ENCODE measurements at places on chromosomes 3 and 15.

- peak; percentile 62 for DNase-seq
Observed at GRCh38 chr3:54427941-54428871, 305.9 kb downstream of the CACNA2D3 start.

DNA sequence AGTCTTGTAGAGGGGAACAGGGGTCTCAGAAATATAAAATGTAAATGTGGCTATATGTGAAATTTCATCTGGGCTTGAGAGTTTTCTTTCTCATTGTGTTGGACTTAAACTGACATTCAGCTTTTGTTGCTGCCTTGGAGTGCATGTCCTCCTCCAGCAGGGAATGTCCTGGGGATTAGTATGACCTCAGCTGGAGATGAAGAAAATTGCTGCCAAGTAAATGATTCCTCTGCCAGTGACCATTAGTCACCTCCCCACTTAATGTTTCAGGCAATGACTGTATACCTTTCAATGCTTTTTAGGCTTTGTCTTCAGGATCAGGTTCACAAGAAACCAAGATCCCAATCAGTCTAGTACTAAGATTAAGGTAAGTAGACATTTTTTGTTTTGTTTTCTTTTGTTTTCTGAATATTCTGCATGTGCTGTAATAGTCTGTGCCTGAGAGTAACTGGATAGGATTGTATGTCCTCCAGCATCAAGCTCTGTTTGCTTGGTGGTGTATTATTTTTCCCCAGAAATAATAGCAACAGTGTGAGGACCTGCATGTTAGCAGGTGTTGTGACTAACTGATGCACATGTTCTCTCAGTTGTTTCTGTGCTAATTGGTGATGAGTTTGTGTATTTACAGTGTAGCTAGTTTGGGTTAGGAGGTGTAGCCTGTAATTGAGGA lies 18.1 kb upstream of the SLC22A13 start:
- peak; percentile 35 for DNase-seq

DNA sequence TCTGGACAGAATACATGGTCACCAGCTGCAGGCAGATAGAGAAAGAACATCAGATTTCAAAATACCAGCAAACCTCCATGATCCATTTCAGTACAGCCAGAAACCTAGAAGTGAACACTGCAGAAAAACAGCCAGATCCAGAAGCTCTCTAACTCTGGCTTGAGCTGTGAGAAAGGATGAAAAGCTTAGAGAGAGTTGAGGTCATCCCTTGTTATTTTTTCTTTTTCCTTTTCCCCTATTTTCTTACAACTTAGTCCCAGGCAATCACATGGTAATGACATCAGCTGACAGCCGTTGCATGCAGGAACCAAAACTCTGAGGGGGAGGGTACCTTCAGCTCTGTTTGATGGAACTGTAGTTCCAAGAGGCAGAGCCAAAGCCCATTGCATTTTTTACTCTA lies 113.2 kb downstream of the TCF12 start:
- no peak for DNase-seq

GRCh38 chr15:52804526-52805081 lies 14.5 kb upstream of the ONECUT1 start:
- no peak for DNase-seq

DNA sequence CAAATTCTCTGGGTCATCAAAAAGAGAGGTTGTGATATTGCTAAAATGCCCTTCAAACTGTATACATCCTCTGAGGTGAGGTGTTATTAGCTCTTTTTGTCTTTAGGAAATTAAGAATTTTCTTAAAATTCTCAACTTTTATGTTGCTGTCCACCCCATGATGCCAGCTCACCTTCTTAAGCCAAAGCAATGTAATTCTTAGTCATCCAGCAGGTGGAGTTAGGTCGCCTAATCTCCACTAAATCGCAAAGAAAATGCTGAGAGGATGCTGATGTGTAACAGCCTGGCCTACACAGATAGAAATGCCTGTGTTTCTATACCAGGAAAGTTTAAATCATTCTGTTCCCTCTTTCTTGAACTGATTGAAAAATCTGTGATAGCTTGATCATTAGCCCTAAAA lies 770.2 kb upstream of the ALCAM start:
- peak; percentile 53 for DNase-seq

DNA sequence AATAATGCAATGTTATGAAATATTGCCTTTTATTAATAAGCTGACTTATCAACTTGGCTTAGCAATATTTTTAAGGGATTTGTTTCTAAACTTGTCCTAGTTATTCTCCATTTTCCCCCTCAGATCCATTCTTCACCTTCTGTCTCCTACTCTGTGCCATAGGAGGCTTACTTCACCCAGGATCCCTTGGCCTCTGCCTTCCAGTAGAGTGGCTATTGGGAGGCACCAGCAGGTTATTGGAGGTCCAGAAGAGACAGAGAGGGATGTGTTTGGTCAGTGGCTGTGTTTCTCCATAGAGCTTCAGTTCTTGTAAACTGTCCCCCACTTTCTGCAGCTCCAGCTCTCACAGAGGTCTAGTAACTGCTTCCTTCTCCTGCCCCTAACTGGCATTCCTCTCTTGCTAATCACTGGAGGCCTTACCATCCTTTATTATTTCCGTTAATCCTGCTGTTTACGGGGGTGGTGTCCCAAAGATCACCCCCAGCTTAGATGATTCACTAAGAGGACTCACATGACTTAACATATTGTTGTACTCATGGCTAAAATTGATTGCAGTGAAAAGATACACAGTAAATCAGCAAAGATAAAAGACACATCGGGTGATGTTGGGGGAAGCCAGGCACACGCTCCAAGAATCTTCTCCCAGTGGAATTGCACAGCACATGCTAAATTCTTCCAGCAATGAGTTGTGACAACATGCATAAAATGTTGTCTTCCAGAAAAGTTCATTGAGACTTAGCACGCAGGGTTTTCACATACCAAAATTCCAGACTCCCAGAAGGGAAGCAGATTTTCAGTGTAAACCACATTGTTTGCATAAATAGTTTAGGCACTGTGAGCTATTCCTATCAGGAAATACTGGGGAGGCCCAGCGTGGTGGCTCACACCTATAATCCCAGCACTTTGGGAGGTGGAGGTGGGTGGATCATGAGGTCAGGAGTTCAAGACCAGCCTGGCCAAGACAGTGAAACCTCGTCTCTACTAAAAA lies 67.5 kb downstream of the RPL22L1 start:
- peak; percentile 47 for DNase-seq

DNA sequence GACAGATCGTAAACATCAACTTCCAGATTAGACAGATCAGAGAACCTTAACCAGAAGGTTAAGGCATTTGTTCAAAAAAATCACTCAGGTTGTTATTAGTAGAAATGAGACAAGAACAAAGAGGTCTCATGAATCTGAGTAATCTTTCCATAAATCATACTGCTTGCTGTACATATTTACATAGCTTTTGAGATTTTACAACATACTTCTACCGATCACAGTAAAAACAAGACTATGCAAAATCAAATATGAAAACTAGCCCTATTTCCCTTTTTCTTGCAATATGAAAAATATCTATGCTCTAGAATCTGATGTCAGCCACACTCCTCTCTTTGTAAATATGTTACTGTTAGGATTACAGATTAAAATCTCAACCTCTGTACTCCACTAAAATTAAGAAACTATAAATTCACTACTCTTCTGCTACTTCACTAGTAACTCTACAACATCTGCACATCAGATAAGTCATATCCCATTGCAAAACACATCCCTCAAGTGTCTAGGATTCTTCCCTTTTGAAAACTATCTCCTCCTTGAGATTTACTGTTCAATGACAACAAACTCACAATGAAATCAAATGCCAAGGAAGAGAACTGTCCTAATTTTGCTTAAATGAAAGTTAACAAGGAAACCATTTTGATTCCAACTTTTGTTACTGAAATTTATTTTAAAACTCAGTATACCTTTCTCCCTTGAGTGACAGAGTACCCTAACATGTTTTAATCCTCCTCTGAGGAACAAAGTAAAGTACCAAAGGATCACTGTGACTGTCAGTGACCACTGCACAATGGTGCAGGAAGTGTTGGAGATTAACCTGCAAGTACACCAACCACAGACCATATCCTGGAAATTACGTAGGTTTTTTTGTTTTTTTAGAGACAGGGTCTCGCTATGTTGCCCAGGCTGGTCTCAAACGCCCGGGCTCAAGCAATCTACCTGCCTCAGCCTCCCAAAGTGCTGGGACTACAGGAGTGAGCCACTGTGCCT lies 12.8 kb downstream of the DCUN1D1 start:
- DNase-seq = no peak

DNA sequence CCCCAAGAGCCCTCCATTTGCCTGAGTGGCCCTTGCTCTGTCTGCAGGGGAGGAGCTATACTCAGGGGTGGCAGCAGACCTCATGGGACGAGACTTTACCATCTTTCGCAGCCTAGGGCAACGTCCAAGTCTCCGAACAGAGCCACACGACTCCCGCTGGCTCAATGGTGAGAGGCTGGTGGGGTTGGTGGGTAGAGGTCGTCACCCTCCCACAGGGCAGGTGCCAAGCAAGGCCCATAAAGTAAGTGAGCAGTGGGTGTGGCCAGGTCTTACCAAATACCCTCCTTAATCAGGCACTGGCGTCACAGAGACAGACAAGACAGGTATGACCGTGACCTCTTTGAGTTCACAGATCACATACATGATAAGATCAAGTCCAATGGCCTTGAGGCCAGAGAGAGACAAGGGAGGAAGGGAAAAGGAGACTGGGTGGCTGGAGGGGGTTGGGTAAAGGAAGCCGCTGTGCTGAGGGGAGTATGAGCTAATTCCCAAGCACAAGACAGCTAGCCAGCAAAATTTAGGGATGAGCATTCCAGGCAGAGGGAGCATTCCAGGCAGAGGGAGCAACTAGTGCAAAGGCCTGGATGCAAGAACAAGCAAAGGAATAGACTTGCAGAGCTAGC lies 2.5 kb downstream of the SEMA3B start:
- DNase-seq = no peak

- no peak for DNase-seq
Observed at GRCh38 chr15:62828364-62828763, 214.2 kb upstream of the TPM1 start.

- DNase-seq = no peak
Observed at GRCh38 chr3:51245867-51246266, 139.2 kb upstream of the MANF start.

DNA sequence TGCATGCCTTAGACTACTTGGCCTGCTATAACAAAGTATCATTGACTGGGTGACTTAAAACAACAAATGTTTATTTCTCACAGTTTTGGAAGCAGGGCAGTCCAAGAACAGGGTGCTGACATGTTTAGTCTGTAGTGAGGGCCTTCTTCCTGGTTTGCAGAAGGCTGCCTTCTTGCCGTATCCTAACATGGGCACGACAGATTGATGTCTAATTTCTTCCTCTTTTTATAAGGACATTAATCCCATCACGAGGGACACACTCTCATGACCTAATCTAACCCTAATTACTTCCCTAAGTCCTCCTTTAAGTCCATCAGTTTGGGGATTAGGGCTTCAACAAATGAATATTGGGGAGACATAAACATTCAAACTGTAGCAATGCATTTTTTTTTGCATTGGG lies 10.9 kb upstream of the GOLGA8B start:
- no peak for DNase-seq

- no peak for DNase-seq
Observed at GRCh38 chr3:196142202-196142956, 60.5 kb upstream of the TFRC start.

GRCh38 chr15:53917109-53917508 lies 61.1 kb upstream of the UNC13C start:
- DNase-seq = no peak

DNA sequence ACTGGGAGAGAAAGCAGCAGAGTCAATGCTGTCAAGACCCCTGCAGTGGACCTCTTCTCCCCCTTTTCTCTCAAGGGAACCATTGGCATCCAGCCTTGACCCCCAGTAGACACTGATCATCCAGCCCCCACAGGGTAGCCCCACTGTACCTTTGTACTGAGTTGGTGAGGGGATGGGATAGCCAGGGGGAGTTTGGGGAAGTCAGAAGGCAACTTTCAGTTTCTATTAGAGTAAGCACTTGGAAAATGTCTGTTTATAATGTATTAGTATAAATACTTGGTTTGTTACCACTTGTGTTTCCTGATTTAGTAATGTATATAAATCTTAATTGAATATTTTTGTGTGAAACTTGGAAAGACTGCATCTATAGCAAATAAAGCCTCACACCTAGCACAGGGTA lies 25.0 kb downstream of the DAG1 start:
- no peak for DNase-seq

DNA sequence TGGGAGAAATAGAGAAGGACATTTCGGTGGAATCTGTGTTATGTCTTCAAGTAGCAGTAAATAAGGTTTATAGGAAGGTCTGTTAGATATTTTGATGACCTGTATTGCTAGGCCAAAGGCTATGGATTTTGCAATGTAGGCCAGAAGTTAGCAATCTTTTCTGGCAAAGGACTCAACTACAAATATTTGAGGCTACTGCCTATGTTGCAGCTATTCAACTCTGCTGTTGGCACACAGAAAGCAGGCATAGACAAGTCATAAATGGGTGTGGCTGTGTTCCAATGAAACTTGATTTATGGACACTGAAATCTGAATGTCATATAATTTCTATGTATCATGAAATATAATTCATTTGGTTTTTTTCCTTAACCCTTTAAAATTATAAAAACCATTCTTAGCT lies 438.7 kb upstream of the C2CD4B start:
- DNase-seq = no peak

DNA sequence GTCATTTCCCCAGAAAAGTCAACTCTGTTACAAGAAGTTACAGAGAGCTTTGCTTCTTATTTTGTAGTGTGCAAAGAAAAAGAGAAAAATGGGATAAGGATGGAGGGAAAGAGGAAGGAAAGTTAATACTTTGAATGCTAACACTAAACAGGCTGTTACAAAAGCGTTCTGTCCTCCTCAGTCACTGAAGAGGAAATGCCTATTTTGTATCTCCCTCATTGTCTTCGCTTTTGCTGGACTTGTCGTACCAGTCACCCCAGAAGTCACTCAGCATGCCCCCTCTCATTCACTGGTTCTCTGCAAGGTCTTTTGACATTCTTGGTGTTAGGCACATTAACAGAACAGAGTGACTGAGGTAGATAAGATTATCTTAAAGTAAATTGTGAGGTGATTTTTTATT lies 129.6 kb downstream of the ALCAM start:
- DNase-seq = no peak

DNA sequence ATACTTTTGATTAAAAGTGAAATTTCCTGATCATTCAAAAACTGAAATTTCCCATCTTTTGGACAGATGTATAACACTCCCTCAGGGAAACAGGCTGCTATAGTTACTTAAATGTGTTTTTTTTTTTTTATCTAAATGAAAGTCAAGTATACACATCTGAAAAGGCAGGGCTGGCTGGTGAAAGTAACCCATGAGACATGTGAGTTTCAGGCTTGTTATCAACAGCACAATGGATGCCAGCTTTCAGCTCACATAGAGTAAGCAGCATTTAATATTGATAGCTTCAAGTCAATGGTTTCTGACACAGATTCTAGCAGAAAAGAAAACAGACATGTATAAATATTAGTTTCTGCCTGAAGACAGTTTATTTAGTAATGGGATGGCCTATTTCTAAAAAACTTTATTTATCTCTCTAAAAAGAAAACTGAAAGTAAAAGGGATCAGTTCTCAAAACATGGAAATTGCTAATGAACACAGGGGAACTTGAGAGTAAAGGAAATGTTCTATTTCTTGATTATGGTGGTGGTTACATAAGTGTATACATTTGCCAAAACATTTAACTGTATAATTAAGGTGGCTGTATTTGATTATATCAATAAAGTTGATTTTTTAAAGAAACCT lies 89.7 kb upstream of the CMC1 start:
- DNase-seq = no peak

GRCh38 chr3:134282659-134283047 lies 32.0 kb upstream of the RYK start:
- no peak for DNase-seq

Measured in urothelium cell line (cell line).